Stimulated activated CD4-positive, alpha-beta T cell treated with anti-CD3 and anti-CD28 coated beads, Interleukin-2, amount 100 ng/mL, for 24 hours (primary cell): ENCODE measurements at places on chromosomes 3 and 15.

- no peak for DNase-seq
Observed at GRCh38 chr15:31439328-31439727, 112.7 kb downstream of the KLF13 start.

DNA sequence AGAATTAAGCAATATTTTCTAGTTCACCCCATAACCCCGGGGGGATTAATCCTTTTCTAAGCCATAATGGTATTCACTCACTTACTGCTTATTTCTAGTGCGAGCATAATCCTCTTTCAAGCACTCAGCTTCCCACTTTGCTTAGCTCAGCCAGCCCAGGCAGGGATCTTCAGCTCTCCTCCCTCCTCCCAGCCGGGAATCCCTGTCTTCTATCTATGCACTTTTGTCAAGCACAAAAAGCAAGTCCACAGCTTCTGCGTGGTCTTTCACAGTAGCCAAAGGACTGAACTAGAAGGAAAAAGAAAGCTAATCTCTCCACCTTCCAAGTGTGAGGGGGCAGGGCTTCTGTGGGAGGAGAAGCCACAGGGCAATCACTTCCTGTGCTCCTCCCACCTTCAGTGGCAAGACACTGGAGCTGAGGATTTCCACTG is 62.8 kb downstream of the PEX5L start:
- DNase-seq = no peak

DNA sequence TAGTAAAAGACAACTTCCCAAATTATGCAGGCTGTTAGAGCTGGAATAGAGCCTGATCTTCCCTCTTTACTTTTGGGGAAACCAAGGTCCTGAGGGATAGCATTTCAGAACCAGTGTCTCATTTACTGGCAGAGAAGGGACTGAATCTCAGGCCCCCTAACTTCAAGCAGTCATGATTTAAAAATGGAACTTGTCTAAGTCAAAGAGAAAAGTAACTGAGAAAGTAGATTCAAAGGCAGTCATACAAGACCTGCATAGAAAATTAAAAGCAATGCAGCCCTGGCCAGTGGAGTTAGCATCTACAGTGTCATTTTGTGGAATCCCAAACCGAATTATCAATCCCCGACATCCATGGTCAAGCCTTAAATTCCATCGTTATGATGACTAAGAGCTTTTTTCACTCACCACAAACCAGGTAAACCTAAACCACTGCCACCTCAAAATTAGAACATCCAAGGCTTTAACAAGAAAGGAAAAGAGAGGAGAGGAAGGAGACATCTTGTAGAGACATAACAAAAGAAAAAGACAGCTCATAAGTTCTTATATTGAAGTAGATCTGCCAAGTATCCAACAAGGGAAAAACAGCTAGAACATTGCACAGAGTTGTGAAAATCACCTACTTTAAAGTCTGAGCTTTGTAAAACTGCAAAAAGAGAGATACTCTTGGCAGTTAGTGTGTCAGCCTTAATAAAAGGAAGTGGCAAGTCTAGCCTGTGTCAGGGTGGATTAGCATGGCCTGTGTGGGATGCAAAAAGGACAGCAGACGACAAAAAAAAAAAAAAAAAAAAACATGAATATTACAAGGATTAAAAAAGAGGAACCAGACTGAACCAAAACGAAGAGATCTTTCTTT is 54.1 kb upstream of the CCR2 start:
- no peak for DNase-seq

- no peak for DNase-seq
Observed at GRCh38 chr3:43489930-43490329, 131.9 kb downstream of the ANO10 start.

- no peak for DNase-seq
Observed at GRCh38 chr3:169170456-169170855, 493.1 kb downstream of the MECOM start.
